ENCODE measurements at places on chromosomes 12 and 14.

DNA sequence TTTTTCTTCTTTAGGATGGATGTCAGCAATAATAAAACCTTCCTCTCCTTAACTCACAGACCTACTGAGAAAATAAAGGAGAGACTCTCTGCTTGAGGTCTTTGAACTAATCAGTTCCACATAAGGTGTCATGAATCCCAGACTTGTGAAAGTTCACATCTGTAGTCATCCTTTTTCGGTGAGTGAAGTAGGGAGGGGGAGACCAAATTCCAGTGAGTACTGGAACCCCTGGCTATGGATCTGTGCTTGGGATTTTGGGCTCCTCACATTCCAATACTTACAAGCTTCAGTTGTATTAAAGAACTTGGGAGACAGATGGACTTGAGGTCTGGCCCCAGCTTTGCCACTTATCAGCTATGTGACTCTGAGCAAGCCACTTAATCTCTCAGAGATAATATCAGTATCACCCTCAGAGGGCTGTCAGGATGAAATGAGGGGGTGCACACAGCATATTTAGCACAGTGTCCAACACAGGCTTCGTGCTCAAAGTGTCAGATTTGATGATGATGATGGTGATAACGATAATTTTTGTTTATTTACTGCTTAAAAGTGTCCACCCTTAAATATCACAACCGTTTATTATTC lies 34.8 kb upstream of the APPL2 start:
- no peak for DNase-seq

GRCh38 chr14:24130380-24130716 lies at the start of gene FITM1:
Gene FITM1 (plus strand): TSS chr14:24130659. CDS start chr14:24131564, 905 bp downstream.
- no peak for DNase-seq

DNA sequence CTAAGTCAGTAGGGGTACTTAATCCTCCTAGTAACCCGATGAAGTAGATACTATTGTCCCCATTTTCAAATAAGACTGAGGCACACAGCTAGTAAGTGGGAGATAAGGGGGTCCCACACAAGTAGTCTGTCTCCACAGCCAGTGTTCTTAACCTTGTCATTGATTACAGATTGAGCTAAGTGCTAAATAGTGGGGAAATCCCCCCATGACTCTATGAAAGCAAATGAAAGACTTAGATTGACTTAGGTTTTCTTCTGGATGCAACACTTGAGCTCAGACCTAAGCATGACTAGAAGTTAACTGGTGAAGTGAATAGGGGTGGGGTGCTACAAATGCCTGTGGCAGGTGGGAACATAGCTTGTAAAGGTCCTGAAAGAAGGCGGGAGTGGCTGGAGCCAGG lies 73.8 kb downstream of the SYNE2 start:
- DNase-seq = no peak

DNA sequence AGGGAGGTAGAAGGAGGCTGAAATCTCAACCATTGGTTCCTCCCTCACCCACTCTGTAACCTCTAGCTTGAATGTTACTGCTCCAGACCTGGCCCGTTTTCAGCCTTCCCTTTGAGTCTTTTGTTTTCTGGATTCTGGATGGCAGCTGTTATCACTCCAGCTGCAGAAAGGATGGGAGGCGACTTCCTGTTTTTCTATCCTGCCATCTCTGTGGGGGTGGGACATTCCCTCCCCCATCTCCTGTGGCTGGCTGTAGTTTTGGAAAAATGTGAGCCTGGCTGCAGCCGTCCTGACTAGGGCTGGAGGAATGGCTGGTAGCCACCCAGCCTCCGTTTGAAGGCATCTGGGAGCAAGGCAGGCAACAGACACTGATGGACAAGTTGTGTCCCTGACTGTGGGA lies 2.9 kb upstream of the PPFIBP1 start:
- no peak for DNase-seq

DNA sequence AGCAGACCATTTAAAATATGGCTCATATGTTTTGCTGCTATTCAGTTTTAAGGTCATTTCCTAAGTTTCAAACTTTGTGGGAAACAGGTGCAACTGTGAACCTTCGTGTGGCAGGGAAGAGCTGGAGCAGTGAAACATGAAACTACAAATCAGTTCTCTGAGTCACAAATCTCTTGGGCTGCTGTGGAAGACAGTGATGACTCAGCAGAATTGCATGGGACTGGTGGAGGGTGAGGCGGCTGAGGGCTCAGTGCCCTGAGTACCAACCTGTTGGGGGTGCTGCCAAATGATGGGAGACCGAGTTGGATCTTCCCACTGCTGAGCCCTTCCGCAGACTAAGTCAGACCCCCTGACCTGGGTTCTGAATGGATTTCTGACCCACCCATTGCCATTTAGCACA lies 8.4 kb upstream of the CALM1 start:
- DNase-seq = no peak

- DNase-seq = no peak
Measured at GRCh38 chr14:82626156-82627066, 1092.8 kb upstream of the SEL1L start.

DNA sequence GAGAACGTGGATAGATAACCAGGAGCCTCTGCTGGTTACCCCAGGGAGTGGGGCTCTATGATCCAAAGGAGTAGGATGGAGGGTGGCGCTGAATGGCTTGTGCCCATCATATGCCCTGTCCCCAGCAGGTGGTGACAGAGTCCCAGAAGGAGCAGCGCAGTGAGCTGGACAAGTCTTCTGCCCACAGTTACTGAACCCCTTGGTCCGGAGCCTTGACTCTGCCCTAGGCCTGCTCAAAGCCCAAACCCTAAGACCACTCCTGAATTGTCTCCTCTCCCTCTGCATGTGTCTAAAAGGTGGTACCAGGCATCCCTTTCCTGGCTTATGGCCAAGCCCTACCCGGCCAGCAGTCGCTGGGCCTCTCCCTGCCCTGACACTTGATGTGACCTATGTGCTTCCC lies 3.2 kb downstream of the PRPH start:
- DNase-seq = no peak

GRCh38 chr12:77615332-77615731 lies 215.4 kb upstream of the NAV3 start:
- no peak for DNase-seq

DNA sequence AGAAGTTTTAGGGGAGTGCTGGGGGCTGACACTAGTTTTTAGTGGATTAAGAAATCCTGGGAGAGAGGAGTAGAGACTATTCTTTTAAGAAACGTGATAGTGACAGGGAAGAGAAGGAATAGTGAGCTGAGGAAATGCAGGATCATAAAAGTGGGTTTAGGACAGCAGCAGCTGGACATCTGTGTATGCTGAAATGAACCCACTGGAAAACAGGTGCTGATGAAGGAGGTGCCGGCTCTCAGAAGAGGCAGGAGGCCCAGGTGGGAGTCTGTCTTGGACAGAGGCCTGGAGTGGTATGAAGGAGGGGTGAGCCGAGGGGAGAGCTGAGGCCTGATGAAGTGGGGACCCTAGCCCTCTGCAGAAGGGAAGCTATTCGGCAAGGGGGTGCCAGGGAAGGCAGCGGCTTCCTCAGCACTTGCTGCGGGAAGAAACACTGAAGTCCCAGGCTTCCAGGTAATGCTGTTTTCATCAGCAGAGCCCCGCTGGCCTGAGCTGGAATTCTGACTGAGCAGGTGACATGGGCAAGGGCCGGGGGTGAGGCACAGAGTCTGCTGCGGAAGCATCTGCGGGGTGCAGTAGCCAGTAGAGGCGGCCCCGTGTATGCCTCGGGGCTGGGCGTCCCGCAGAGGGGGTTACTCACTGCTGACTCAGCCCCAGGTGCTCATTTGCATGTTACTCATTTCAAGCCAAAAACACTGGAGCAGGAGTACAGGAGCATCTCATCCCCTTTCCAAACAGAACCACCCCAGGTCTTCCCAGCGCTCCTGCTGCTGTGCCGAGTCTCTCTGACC lies 89.7 kb downstream of the TMCC3 start:
- no peak for DNase-seq

DNA sequence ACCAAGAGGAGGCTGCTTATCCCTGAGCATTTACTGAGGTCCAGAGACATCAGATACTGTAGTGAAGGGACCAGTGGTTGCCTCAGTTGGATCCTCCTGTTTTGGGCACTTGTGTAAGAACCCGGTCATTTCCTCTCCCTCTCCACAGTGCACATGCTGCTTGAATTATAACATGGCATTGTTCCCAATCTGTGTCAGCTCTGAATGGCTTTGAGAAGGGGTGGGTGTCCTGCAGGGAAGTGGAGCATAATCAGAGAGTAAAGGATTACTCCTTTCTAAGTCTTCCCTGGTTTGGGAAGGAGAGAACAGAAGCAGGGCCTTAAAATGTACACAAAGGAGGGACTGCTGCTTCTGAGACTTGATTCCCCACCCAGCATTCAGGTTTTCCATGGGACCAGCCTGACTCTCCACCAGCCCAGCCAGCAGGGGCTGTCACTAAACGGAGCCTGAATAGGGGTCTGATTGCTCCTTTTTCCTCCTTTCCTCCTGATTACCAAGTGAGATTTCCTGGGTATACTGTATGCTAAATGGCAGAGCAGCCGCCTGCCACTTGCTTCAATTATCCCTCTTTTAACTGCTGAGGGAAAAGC lies 78.4 kb downstream of the NRXN3 start:
- DNase-seq = no peak

GRCh38 chr12:99523853-99524252 lies 123.7 kb upstream of the GARIN6 start:
- DNase-seq = no peak

DNA sequence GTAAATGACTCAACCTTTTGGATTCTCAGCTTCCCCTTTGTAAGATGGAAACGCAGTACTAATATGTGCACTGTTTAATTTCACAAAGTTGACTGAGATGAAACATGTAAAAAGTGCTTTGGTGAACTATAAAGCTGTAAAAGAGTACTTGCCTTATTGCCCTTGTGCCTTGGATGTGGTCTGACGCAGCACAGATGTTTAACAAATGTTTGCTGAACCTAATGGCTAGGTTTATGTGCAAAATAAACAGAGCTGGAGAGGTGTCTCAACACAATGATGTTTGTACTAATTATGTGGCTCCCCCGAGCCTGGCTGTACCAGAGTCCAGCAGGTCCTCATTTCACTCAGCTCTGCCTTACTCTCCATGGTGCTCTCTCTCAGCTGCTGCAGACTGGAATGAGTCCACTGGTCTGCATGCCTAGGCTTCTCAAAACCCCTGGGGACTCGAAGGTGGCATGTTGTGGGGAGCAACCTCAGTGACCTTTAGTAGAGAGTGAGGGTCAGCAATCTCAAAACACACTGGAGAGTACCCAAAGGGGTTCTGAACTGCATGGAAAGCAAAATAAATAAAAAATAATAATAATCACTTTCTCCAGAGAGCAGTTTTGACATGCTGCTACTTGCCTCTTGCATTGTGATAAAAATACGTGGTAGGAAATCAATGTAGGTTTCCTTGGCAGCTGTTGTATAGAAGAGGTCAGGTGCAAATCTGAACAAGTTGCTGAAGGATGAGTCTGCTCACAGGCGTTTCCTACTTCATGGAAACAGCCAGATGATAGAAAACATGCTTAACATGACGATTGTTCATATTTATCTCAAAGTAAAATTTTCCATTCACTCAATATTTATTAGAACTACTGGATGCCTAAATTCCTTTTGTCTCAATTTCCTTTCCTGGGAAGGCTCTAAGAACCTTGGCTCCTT lies 8.5 kb upstream of the AMIGO2 start:
- no peak for DNase-seq
